ENCODE measurements at places on chromosomes 1 and 21.

DNA sequence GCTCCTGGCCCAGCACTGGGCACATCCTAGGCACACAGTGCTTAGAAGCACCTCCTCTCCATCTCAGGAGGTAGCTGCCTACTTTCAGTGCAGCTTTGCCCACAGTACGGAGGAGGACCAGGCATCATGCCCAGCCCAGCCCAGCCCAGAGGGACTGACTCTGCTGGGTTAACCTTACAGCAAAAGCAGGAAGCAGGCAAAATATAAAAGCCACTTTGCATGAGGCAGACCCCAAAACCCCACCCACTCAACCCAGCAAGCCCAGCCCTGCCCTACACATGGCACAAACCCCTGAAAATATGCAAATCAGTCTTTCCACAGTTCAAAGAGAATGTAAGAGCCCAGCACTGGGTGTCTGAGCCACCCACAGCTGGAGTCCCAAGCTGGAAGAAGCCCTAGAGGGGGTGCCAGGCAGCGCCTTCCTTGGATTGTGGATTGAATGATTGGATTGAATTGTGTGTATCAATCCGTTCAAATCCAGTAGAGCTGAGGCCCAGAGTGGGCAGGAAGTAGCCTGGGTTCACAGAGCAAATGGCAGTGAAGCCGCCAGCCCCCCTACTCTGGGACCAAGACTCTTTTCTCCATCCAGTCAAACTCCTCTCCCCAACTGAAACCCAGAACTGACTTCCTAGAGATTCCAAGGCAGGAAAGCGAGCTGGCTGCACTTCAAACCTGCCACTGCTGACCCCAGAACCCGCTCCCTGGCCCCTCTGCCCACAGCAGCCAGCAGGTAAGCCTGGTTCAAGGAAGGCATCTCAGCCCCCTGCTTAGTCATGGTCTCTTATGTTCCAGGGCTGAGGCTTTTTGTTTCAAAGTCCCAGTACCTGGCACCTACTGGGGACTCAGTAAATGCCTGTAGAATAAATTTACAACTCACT lies 117.7 kb downstream of the LACTBL1 start:
- no peak for DNase-seq

DNA sequence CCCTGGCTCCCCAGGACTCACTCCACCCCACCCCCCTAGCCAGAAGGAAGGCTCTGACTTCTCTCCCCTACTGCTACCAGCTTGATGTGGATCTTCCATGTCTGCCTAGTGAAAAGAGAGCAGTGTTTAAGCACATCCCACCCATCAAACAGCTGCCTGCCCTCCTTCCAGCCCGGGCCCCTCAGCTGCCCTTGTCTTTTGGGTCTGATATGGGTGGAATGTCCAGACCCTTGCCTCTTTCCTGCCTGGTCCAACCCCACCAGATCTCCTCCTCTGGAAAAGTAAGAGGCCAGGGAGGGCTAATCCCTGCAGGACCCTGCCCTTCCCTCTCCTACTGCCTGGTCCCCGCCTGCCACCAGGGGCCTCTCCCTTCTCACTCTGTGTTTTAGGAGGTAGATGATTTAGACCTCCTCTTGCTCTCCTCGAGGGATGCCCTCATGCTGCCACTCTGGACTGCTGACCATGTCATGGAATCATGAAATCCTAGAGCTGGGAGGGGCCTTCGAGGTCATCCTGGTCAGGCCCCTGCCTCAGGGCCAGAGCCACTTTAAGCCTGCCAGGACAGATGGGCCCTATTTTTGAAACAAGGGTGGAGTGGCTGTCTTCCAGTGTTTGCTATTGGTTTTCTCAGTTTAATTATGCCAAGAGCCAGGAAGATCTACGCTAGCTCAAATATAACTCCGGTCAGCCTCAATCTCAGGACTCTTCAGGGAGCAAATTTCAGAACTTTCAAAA lies 15.8 kb upstream of the HSPG2 start:
- no peak for DNase-seq

- no peak for DNase-seq
These were observed 1218.4 kb upstream of the TMPRSS15 start for GRCh38 chr21:19621837-19622496.

DNA sequence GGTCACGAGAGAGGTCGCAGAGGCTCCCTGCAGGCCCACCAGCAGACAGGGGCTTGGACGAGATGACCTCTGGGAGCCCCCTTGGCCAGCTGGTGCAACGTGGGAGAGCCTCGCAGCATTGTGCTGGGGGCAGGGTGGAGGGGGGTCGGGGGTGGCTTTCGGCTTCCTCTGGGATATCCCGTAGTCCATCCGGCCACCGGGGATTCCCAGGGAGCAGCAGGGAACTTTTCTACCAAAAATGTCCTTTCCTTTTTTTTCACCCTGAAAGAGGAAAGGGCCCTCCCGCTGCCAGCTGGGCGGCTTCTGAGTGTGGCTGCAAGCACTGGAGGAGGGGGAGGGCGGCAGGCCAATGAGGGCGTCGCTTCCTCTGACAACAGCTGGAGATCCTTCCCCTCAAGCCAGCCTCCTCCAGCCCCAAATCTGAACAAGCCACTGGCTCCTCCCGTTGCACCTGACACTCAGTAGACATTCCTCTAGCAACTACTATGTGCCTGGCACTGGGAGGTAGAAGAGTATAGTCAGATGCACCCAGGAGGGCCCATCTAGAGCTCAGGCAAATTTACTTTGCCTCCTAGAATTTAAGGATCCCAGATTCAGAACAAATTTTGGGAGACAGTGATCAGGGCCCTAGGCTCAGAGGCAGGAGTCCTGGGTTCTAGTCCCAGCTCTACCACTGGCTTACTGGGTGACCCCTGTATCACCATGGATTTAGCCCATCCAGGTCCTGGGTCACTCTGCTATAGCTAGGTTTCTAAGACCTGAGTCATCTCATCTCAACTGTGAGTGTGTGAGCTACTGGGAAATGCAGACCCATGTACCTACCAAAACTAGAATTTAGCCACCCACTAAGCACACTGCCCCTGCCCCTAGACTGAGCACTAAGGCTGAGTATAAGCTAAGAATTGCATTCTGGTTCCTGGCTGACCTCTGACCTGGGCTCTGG lies 2.7 kb downstream of the MOB3C start:
- DNase-seq: no peak

GRCh38 chr1:214360116-214360515 lies 79.2 kb downstream of the SMYD2 start:
- DNase-seq: no peak
